ENCODE measurements at places on chromosomes 1 and 21. TPM values are rescaled to one million over a fixed set of nuclear protein-coding genes. Genes with fewer than 3 reads are reported as not detected.

GRCh38 chr1:68758666-68759209 is 261.9 kb upstream of the DEPDC1 start:
- DNase-seq = no peak

GRCh38 chr1:112268408-112268807 is 127.6 kb upstream of the CTTNBP2NL start:
- no peak for DNase-seq

GRCh38 chr1:165162671-165163241 is 193.8 kb downstream of the LMX1A start:
- no peak for DNase-seq

GRCh38 chr1:205150651-205151428 is 29.1 kb upstream of the RBBP5 start:
- no peak for DNase-seq

GRCh38 chr1:19384772-19385187 is 72.7 kb downstream of the SLC66A1 start:
- no peak for DNase-seq

GRCh38 chr1:231731268-231731667 is 104.7 kb downstream of the DISC1 start:
- DNase-seq = no peak

- no peak for DNase-seq
These were observed 796.2 kb downstream of the PLA2G4A start for GRCh38 chr1:187624812-187625545.

- DNase-seq = no peak
These were observed 151.1 kb upstream of the KLHDC7A start for GRCh38 chr1:18329469-18330253.

DNA sequence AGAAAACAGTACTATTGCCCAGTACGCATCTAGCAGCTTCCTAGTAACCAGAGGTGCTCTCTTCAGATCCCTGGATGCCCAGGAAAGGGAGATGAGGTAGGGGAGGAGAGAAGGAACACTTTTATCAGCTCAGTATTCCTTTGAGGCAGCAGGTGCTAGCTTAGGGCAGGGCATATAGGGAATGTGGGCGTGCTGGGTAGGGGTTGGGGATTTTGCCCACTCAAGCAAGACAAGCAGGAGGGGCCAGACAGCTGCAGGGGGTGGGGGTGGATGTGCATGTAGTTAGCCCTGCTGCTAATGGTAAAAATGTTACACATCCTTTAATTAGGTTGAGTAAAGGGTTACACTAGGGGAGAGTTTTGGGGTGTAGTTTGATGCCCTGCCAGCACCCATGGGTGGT is 18.1 kb upstream of the AVPR1B start:
- DNase-seq = no peak

- no peak for DNase-seq
These were observed 29.2 kb downstream of the MAPKAPK2 start for GRCh38 chr1:206713910-206714312.

DNA sequence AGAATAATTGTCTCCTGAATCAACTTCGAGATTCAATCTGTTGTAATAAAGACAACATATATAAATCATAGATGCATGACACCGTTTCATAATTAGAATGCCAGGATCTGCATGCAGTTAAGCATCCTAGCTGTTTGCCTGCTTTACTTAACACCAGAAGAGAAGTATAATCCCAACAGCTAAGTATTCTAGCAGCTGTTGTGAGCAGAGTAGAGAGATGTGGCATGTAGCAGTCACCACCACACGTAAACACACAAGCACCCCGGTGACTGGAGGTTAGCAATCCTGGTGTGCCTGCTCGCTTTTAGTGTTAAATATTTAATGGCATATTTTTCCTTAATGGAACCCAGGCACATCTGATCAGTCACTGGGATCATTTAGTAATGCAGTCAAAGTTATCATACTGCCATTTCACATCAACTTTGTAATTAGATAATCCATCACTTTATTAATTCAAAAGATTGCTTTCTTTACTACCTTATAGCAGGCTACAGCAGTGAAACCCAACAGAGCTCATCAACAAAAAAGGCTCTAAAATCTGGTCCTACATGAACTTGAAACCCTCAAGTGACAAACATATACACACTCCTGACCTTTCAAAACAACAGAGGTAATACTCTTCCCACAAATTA is 187.9 kb downstream of the SMYD3 start:
- no peak for DNase-seq

SGIP1 gene
- total RNA-seq = not detected

PIK3CD gene
- total RNA-seq = 37.1 TPM

ZBTB8A gene
- 0.29 TPM for total RNA-seq

SELENOF gene
- total RNA-seq = 214 TPM

TNFAIP8L2 gene
- 9.2 TPM for total RNA-seq

ADAMTS4 gene
- 0.15 TPM for total RNA-seq

SELE gene
- not detected for total RNA-seq

All from OCI-LY7 (cell line).